ENCODE measurements at places on chromosomes 6 and 20.

DNA sequence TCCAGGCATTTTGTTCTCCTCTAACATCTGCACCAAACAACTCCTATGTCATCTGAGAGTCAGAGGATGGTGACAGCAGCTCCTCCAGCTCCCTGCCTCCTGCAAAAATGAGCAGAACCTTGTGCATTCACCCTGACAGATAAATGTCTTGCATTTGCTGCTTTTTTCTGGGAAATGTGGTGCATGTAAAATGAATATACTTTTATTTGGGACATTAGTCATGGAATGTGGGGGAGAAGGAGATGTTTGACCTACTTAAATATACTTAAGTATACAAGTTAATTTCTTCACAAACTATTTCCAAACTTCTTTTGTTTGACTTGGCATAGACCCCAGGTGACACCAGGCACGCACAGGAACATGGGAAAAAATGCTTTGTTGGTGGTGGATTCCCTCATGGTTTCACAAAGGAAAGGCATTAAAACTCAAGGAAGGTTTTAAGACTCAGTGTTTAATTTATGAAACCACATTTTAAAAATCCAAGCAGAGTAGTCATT, 181.8 kb upstream of the MCHR2 start:
- H3K36me3 ChIP-seq, result no peaks in the 10 kb centered on the region
- H3K27ac ChIP-seq, result no peak overlapping the region
- H3K4me1 ChIP-seq, result no peaks in the 10 kb centered on the region
- no peak for ATAC-seq

DNA sequence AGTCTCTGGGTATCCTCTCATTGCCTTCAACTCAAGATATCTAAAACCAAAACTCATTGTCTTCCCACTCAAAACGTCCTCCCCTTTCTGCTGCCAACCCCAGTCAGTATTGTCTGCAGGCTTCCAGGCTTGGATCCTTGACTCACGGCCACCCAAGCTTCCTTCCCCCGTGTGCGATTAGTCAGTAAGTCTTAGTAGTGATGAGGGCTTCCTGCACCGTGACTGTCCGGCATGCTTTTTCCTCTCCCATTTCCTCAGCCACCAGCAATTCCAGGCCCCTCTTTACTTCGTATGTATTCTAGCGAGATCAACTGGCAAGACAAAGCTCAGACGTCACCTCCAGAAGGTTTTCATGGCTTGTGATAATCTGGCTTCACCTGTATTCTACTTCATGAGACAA, 88.6 kb upstream of the DUSP22 start:
- no peak overlapping the region for H3K27ac ChIP-seq
- no peak overlapping the region for H3K4me3 ChIP-seq
- no peaks in the 10 kb centered on the region for H3K27me3 ChIP-seq
- no peaks in the 10 kb centered on the region for H3K36me3 ChIP-seq

DNA sequence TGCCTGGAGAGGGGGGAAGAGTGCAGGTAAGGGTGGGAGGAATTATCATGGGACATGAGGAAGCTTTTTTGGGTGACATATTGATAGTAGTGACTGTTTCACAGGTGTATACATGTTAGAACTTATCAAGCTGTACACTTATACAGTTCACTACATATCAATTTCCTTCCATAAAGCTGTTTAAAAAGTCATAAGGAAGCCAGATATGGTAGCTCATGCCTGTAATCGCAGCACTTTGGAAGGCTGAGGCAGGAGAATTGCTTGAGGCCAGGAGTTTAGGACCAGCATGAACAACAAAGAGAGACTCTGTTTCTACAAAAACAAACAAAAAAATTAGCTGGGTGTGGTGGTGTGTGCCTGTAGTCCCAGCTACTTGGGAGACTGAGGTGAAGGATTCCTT, 21.7 kb downstream of the ZSCAN12 start:
- peaks cover 52% of the 10 kb centered on the region for H3K36me3 ChIP-seq
- H3K4me3 ChIP-seq, result no peak overlapping the region
- no peak overlapping the region for H3K27ac ChIP-seq
- no peak for ATAC-seq
- H3K4me1 ChIP-seq, result peaks cover 18% of the 10 kb centered on the region
- H3K27me3 ChIP-seq, result no peaks in the 10 kb centered on the region

DNA sequence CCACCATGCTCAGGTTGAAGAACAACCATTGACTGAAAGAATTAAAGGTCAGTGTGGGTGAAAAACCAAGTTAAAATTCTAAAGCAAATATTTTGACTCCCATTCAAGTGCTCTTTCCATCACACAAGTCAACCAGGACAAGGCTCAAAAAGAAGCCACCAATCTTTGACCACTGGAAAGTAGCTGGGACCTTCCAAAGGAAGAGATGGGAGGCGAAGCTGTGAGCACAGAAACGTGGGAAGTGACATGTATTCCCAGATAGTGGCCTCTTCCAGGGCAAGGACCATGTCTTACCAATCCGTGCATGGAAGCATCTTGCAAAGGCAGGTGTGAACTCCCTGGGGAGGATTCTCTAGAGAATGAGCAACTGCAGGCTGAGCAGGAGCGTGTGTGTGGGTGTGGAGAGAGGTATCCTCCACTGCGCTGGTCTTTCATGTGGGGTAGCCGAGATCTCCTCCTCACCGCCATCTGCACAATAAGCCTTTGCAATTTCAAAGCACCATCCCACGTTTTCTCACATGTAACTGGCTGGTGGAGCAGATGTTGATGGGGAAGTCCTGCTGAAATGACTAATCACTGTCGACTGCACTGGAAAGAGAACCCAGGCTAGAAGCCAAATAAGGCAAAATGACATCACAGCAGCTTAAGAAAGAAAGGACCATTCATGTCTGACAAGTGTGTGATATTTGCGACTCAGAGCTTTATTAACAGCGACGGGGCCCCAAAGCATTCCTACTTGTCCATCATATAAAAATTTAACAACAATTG, 189.4 kb upstream of the RREB1 start:
- no peak overlapping the region for H3K27ac ChIP-seq
- peak; percentile 95 for ATAC-seq
- no peaks in the 10 kb centered on the region for H3K36me3 ChIP-seq

- H3K27ac ChIP-seq, result no peak overlapping the region
- H3K4me3 ChIP-seq, result no peak overlapping the region
- H3K36me3 ChIP-seq, result no peaks in the 10 kb centered on the region
- H3K4me1 ChIP-seq, result no peaks in the 10 kb centered on the region
- no peak for ATAC-seq
These were observed 6.8 kb upstream of the TSHZ2 start for GRCh38 chr20:52965380-52965779.

DNA sequence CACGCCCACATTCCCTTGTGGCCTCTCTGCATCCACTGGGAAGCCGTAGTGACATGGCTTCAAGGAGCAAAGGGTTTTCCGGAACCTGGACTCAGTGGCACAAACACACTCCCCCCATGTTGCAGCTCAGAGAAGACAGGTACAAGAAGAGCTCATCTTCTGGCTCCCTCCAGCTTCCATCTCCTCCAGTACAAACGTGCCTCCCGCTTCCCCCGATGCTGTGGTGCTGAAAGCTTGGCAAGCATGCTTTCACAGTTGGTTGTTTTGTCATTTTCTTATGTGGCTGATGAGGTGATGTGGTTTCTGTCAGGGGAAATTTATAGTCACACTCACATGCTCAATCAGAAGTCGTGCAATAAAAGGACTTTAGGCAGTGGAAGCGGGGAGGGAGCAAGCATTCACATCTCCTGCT, 258.5 kb downstream of the KIF16B start:
- ATAC-seq, result no peak
- H3K36me3 ChIP-seq, result peaks cover 60% of the 10 kb centered on the region
- peak overlapping the region; percentile 19 for H3K4me3 ChIP-seq
- no peaks in the 10 kb centered on the region for H3K27me3 ChIP-seq

DNA sequence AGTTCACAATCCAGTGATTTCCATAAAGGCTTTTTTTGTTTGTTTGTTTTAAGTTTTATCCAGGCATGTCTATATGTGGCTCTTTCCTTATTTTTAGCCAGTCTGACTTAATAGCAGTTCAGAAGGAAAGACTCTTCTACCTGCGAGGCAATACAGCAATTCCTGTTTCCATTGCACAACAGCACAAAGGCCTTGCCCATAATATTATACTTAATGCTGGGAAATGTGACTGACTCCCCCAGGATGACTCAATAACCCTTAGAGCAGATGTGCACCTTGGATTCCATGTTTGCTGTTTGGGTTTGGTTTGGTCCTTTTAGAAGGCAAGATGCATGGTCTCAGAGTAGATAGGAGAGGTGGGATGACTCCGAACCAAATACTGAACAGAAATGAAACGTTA, 184.1 kb downstream of the MTFR2 start:
- peaks cover 6% of the 10 kb centered on the region for H3K36me3 ChIP-seq
- no peaks in the 10 kb centered on the region for H3K4me1 ChIP-seq
- ATAC-seq, result no peak

DNA sequence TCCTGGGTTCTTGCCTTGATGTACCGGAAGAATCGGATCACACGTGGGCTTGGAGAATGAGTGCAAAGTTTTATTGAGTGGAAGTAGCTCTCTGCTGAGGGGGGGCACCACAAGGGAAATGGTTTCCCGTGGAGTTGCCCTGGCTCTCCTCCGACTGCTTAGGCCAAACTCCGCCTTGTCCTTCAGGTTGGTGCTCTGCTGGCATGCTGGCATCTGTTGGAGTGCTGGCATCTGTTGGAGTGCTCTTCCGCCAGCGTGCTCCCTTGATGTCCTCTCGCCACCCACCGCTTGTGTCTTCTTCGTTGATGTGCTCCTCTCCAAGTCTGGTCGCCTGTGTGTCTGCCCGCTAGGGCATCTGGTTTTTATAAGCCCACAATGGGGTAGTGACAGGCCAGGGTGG, 317.1 kb upstream of the HSF2 start:
- no peak overlapping the region for H3K27ac ChIP-seq
- H3K36me3 ChIP-seq, result no peaks in the 10 kb centered on the region
- no peaks in the 10 kb centered on the region for H3K4me1 ChIP-seq
- no peaks in the 10 kb centered on the region for H3K27me3 ChIP-seq
- ATAC-seq, result peak; percentile 20
- H3K4me3 ChIP-seq, result no peak overlapping the region

DNA sequence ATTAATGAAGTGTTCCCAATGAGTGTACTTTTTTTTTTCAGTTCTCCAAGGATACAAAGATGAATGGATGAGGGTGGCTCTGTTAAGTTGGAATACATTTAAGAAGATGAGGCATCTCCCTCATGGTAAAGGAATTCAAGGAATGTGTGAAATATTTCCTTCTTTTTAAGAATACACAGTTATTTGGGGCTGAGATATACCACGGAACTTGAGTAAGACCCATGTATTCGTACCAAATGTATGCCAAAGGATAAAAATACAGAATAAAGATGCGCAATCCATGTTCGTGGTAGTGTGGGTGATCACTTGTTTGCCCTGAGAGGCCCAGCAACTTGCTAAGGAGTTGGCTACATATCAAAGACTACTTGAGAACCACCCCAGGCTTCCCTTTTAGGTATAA, 164.2 kb upstream of the TCF21 start:
- no peaks in the 10 kb centered on the region for H3K4me1 ChIP-seq
- H3K4me3 ChIP-seq, result no peak overlapping the region
- ATAC-seq, result no peak
- no peak overlapping the region for H3K27ac ChIP-seq
- H3K27me3 ChIP-seq, result peaks cover 8% of the 10 kb centered on the region
- H3K36me3 ChIP-seq, result no peaks in the 10 kb centered on the region

GRCh38 chr20:59149678-59150504, 13.7 kb upstream of the ZNF831 start:
- H3K27me3 ChIP-seq, result no peaks in the 10 kb centered on the region
- peak overlapping the region; percentile 81 for H3K27ac ChIP-seq
- H3K36me3 ChIP-seq, result no peaks in the 10 kb centered on the region
- peak overlapping the region; percentile 6 for H3K4me3 ChIP-seq
- ATAC-seq, result peak; percentile 86

- no peaks in the 10 kb centered on the region for H3K27me3 ChIP-seq
- no peak overlapping the region for H3K4me3 ChIP-seq
- no peaks in the 10 kb centered on the region for H3K36me3 ChIP-seq
- H3K27ac ChIP-seq, result no peak overlapping the region
These were observed 66.2 kb downstream of the ARMC2 start for GRCh38 chr6:108914235-108915022.

DNA sequence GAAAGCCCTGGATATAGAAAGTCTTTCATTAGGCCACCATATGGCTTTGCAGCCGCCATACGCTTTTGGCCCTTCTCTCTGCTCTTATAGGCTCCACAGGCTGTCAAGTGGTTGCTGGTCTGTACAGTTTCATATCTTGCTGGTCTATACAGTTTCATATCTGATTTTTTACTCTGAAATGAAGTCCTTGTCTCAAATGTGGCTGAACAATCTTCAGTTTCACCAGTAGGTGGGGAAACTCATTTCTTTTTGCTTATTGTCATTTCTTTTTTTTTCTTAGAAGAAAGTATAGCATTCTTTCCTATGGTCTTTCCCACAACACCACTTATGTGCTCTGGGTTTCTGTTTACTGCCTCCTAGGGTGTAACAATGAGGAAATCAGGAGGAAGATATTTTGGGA, 771.4 kb upstream of the MMS22L start:
- no peak overlapping the region for H3K4me3 ChIP-seq
- no peak overlapping the region for H3K27ac ChIP-seq
- H3K4me1 ChIP-seq, result no peaks in the 10 kb centered on the region
- ATAC-seq, result no peak
- H3K27me3 ChIP-seq, result no peaks in the 10 kb centered on the region

GRCh38 chr20:3407040-3407770, at the start of gene DNAAF9:
DNAAF9 (minus strand) TSS chr20:3407669; CDS start chr20:3407557, 112 bp downstream.
- peak within 1 kb of the TSS; percentile 99 for H3K4me3 ChIP-seq
- H3K4me1 ChIP-seq, result peaks cover 37% of the 10 kb centered on the region
- peak within 1 kb of the TSS; percentile 88 for H3K27ac ChIP-seq
- peak; percentile 83 for ATAC-seq
- H3K36me3 ChIP-seq, result no peaks in the 10 kb centered on the region
- H3K27me3 ChIP-seq, result no peaks in the 10 kb centered on the region

- peak overlapping the region; percentile 89 for H3K4me3 ChIP-seq
- peaks cover 59% of the 10 kb centered on the region for H3K4me1 ChIP-seq
- no peaks in the 10 kb centered on the region for H3K27me3 ChIP-seq
- H3K36me3 ChIP-seq, result peaks cover 12% of the 10 kb centered on the region
- H3K27ac ChIP-seq, result peak overlapping the region; percentile 76
- ATAC-seq, result peak; percentile 31
These were observed 26.1 kb downstream of the HLA-F start for GRCh38 chr6:29749308-29749662.

GRCh38 chr20:62938105-62938888, at the start of gene GID8:
GID8 (plus strand) TSS chr20:62938147; CDS start chr20:62941503, 3,356 bp downstream.
- peak; percentile 80 for ATAC-seq
- H3K27me3 ChIP-seq, result no peaks in the 10 kb centered on the region
- H3K27ac ChIP-seq, result no peak within 1 kb of the TSS
- peaks cover 37% of the 10 kb centered on the region for H3K4me1 ChIP-seq

- H3K4me3 ChIP-seq, result no peak overlapping the region
- no peaks in the 10 kb centered on the region for H3K27me3 ChIP-seq
- no peak for ATAC-seq
- peaks cover 34% of the 10 kb centered on the region for H3K36me3 ChIP-seq
- H3K27ac ChIP-seq, result no peak overlapping the region
These were observed 125.8 kb downstream of the MYB start for GRCh38 chr6:135306740-135307420.

GRCh38 chr20:4014031-4014474, 1.3 kb downstream of the RNF24 start:
- H3K27ac ChIP-seq, result peak overlapping the region; percentile 84
- no peak for ATAC-seq
- peaks cover under 1% of the 10 kb centered on the region for H3K27me3 ChIP-seq
- peak overlapping the region; percentile 38 for H3K4me3 ChIP-seq
- H3K36me3 ChIP-seq, result peaks cover 5% of the 10 kb centered on the region

Measured in stimulated activated memory B cell treated with anti-CD40 and anti-IgM and Interleukin-4, amounts not matched to agents 10 μg/mL and 1 μg/mL and 100 μg/mL, for 72 hours (primary cell).